ENCODE measurements at places on chromosomes 16 and 17.
A peak's percentile ranks its signal among the peaks of the same experiment; 100 is the strongest.

- no peak for DNase-seq
Observed at GRCh38 chr17:8151641-8152111, 528 bp downstream of the PER1 start.

DNA sequence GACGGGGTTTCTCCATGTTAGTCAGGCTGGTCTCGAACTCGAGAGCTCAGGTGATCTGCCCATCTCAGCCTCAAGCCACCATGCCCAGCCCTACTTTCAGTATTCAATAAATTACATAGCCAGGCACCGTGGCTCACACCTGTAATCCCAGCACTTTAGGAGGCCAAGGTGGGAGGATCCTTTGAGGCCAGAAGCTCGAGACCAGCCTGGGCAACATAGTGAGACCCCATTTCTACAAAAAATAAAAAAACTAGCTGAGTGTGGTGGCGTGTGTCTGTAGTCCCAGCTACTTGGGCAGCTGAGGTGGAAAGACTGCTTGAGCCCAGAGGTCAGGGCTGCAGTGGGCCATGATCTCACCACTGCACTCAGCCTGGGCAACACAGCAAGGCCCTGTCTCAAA, 8.2 kb downstream of the MIEN1 start:
- no peak for DNase-seq

DNA sequence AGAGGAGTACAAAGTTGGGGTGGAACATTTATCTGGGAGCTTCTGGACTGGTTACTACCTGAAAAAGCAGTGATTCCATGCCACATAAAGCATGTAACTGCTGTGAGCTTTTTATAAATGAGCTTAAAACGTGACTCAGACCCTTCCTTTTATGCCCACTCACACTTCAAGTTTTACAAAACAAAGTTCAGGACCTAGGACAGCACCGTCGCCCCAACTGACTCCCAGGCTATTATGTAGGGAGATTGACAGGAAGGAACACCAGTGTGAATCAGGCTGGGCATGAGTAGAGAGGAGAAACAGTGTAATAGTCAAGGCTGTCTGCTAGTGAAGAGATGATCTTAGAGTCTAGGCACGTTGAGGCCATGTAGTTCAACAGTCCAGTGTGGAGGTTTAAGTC, 91.6 kb upstream of the DNAH9 start:
- DNase-seq, result no peak

DNA sequence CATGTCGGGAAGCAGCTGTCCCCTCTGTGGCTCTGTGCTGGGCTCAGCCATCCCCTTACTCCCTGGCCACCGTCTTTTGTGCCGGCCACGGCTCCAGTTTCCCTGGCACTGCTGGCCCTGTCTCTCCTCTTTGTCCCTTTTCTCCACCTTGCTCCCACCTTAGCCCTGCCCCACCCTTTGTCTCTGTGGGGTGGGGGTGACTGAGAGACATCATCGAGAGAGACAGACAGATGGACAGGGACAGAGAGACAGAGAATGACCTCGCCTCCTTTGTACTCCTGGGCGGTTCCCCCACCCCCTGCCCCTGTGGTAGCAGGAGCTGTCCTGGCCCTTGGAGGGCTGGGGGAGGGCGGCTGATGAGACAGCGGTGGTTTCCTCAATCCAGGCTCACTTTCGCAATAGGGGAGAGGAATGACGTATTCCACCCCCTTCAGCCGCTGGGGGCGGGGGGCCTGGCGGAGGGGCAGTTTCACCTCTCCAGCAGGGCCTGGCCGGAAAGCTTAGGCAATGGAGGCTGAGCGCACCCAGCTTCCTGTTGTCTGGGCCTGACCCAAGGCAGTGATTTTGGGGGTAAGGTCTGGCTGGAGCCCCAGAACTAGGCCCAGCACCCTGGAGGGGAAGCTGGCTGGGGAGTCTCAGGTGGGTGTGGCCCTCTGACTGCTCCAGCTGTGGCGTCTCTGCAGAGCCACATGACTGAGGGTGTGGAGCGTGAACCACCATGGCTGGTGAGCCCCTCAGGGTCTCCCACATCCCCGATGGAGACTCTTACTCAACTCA, 7.3 kb downstream of the FMNL1 start:
- peak; percentile 89 for DNase-seq

- no peak for DNase-seq
Observed at GRCh38 chr17:47995241-47995935, 24.5 kb downstream of the CDK5RAP3 start.

- peak; percentile 64 for DNase-seq
Observed at GRCh38 chr17:72422505-72423285, 301.9 kb downstream of the SOX9 start.

DNA sequence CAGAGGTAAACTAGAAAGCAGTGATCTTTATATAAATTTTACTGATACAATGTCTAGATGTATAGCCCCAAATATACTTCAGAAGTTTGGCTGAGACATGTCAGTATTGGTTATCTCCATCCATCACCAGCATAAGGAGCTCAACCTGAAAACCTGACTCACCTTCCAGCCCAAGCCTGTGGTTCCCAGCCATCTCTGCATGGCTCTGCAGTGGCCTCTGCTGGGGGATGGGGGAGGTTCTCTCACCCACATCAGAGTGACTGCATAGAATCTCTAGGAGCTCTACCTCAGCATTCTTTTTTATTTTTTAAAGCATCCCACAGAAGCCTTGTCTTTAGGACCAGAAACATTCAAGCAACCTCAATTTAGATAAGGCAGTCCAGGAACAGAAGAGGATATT, 27.3 kb downstream of the USP7 start:
- peak; percentile 66 for DNase-seq

GRCh38 chr17:9575381-9576101, at the start of gene STX8:
TSS of gene STX8 (minus strand) at chr17:9575820. CDS start at chr17:9575808, 12 bp downstream.
- DNase-seq, result peak; percentile 80

DNA sequence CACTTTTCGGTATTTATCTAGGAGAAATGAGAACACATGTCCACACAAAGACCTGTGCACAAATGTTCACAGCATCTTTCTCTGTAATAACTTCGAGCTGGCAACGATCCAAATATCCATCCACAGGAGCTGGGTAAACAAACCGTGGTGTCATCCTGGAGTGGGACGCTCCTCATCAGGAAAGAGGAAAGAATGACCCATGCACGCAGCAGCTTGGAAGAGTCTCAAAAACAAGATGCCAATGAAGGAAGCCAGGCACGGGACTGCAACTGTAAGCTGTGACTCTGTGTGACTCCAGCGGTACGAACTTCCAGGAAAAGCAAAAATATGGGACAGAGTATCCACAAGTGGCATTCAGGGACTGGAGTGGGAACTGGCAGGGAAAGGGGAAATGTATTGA, 36.7 kb upstream of the CIBAR2 start:
- no peak for DNase-seq

- DNase-seq, result no peak
Observed at GRCh38 chr17:80110927-80111701, 9.7 kb downstream of the GAA start.

GRCh38 chr16:10333321-10334032, 52.4 kb upstream of the ATF7IP2 start:
- no peak for DNase-seq

DNA sequence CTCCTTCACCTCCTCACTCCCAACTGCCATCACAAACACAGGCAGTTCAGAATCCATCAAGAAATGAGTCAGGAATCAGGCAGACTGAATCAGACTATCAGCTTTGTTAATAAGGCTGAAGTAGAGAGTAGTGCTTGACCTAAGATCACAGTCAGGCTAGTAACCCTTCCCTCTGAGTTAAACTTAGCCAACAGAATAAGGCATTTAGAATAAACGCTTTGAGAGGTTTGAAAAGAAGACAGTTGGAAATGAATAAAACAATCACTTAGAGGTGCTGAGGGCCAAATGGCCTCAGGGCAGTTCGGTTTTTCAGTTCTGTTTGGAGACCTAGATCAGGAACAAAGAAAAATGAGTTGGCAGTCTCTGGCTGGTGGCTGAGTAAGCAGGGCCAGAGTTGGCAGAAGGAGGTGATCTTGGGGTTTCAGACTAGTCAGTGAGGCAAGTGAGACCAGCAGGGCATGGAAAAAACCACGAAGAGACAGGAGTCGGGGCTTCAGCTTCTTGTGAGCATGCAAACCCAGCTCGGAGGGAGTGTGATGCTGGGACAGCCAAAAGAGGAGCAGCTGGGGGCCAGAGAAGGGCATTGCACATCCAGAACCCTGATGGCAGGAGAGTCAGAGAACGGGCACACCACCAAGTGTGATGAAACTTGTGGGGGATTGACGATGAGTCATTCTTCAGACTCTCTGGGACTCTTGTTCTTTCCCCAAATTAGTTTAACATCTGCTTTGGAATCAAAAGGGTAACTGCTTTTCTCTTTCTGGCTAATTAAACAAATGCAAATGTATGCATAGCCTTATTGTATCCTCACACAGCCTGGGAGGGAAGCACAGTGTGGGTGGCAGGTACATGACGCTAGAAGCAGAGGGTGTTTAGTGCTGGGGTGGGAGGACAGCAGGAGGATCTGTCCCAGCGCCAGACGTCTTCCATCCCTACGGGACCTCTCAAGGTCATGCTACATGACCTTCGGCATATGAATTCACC, 54.8 kb downstream of the SPECC1 start:
- DNase-seq, result peak; percentile 20

DNA sequence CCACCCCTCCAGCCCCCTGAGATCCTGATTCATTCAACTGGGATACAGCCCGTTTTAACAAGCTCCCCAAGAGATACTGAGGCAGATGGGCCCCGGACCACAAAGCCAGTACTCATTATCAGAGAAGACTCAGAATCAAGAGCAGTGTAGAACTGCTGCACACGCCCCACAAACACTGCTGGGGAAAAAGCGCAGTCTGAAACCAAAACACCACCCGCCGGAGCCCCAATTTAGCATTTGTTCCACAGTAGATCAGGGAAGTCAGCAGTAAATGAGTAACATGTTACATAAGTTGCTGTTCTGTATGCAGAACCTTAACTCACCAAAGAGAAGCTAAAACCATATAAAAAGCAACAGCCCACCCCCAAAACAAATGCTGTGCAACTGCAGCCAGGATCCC, 123.6 kb downstream of the CDYL2 start:
- DNase-seq, result peak; percentile 27

GRCh38 chr17:68296217-68297191, 5.2 kb downstream of the ARSG start:
- peak; percentile 4 for DNase-seq

DNA sequence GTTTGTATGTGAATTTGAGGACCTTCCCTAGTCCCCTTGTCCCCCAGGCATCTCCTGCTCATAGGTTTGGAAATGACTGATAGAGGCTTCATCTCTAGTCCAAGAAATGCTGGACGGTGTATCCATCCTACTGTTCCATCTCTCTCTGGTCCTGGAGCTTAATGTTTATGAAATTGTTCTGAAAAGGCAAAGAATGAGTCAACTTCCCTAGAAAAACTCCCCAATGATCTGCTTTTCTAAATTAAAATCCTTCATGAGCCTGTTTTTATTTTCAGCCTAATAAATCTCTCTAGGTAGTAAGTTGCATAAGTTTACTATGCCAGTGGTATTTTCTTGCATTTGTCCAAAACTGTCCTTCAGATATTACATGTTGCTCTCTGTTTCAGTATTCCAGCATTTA, 2.1 kb upstream of the IGSF6 start:
- no peak for DNase-seq

DNA sequence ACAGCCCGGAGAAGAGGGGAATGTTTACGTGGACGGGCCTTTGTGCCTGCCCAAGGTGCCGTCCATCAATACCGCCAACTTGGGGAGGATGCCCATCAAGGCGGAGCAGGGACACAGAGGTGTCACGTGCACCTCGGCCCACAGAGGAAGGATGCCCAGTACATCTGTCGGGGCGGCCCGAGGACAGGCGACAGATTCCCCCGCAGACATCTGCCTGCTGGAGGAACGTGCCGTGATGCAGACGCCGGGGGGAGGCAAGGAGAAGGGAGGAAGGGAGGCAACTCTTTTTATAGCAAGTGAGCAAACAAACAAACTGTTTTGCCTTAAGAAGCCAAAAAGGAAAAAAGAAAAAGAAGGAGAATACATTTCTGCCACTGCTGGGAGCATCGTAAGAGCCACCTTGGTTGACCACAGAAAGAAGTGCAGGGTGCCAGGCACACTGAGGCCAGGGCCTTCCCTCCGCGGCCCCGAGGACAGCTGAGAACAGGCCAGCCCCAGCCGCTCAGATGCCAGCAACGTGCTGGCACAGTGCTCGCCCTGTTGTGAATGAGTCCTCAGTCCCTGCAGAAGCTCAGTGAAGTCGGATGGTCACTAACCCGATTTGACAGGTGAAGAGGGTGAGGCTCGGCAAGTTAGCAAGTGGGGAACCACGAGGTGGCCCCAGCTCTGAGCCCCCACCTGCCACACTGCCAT, 146.4 kb downstream of the RBFOX3 start:
- DNase-seq, result no peak

DNA sequence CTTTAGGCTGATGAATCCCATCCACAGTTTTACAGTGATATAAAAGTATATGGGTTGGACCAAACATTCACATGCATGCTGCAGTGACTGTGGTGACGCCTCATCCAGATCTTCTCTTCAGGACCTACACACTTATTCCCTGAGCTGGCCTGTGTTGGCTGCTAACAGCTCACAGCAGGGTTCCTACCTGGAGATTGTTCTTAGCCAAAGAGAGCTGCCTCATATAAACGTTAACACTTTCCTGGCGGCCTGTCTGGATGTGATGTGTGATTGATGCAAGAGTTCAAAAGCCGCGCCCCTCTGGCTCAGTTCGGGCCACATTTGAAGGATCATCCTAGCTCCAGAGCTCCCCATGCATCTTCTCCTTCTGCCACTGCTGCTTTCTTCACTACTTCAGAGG, 93.0 kb upstream of the NETO2 start:
- no peak for DNase-seq

GRCh38 chr16:3807425-3808123, 72.9 kb downstream of the CREBBP start:
- peak; percentile 47 for DNase-seq

DNA sequence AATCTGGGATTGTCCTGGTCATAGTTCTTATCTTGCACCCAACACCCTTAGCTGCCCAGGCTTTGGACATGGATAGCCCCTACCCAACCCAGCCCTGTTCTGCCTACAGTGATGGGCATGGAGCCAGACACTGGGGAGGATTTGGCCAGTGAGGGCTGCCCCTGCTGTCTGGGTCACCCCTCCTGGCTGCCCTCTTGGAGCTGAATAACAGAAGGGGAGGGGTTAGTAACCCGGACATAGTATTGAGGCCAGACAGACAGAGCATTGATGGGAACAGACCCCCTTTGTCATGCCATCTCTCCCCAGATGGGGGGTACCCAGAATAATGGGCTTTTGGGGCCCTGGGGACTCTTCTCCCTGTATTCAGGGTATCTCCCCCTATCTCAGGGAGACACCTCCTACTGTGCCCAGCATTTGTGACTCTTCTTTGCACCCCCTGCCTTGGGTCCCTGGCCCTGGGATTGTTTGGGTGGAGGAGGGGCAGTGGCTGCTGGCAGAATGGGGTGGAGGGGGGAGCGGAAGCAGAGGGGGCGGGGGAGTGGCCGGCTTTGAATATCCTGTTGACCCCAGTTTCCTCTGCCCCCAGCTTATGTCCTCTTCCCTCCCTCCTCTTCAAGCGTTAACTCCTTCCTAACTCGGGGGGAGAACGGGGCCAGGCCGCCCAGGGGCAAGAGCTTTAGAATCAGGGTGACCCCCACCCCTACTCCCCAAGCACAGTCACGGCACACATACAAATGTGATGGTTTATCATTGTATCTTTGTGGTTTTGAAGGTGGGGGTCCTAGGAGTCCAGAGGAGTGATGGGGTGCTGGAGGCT, 17.0 kb downstream of the GJD3 start:
- DNase-seq, result no peak

Measured in GM20000 (cell line).